ENCODE measurements at places on chromosomes 13 and 19.

GRCh38 chr13:33006134-33006533, 10.1 kb upstream of the KL start:
- no peak for DNase-seq
- no peak overlapping the region for H3K27ac ChIP-seq
- H3K4me1 ChIP-seq = no peaks in the 10 kb centered on the region
- no peaks in the 10 kb centered on the region for H3K36me3 ChIP-seq
- H3K27me3 ChIP-seq = no peaks in the 10 kb centered on the region
- H3K4me3 ChIP-seq = no peak overlapping the region

- DNase-seq = no peak
- no peaks in the 10 kb centered on the region for H3K27me3 ChIP-seq
- H3K36me3 ChIP-seq = no peaks in the 10 kb centered on the region
- no peak overlapping the region for H3K4me3 ChIP-seq
- H3K27ac ChIP-seq = peak overlapping the region; percentile 18
- H3K4me1 ChIP-seq = peaks cover 42% of the 10 kb centered on the region
Observed at GRCh38 chr13:110027470-110028240, 241.3 kb upstream of the IRS2 start.

DNA sequence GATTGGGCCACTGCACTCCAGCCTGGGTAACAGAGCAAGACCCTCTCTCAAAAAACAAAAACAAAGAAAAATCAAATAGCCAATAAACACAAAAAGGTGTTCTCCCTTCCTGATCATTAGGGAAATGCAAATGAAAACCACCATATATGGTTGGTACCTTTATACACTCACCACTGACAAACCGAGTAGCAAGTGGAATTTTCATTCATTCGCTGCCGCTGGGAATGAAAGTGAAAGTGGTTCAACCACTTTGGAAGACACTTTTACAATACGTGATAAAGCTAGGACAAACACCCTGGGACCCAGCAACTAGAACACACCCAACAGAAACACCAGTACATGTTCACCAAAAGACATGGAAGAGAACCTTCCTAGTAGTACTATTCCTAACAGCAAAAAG, 21.0 kb downstream of the GRIK5 start:
- no peak overlapping the region for H3K4me3 ChIP-seq
- peaks cover 16% of the 10 kb centered on the region for H3K36me3 ChIP-seq
- H3K27me3 ChIP-seq = no peaks in the 10 kb centered on the region
- DNase-seq = no peak

DNA sequence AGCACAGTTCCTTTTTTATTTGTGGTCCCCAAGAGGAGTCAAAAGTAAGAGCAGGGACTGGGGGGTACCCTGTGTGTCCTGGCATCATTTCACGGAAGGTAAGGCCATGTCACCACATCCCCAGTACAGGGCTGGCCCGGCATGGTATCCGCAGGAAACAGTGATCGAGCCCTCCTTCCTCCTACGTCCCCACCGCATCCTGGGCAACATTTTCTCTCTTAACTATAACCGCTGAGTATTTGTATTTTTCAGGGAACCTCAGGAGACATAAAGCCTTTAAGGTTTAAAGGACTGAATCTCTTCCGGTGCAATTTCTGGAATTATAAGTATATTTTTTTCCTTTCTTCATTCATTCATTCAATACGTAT, 13.6 kb upstream of the LATS2 start:
- peak overlapping the region; percentile 70 for H3K27ac ChIP-seq
- H3K27me3 ChIP-seq = no peaks in the 10 kb centered on the region
- no peaks in the 10 kb centered on the region for H3K36me3 ChIP-seq
- no peak for DNase-seq
- H3K4me1 ChIP-seq = peaks cover 16% of the 10 kb centered on the region

- no peak for DNase-seq
- H3K4me1 ChIP-seq = peaks cover 8% of the 10 kb centered on the region
- no peaks in the 10 kb centered on the region for H3K36me3 ChIP-seq
- no peak overlapping the region for H3K4me3 ChIP-seq
Observed at GRCh38 chr19:35219008-35219407, 9.5 kb downstream of the FAM187B start.

DNA sequence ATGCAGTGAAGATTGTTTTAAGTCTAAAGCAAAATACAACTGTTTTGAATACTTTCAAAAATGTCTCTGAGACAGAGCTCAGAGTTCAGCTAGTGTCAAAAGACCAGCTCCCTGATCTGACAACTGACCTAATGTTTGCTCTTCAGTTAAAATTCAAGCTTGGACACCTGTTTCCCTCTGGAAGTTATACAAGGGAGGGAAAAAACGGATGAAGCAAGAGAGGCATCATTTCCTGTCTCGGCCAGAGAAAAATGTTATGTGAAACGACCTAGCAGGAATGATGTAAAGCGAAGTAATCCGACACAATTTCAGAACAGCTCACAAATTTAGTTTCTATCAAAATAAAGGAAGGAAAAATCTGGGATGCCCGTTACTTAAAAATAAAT, 59.4 kb downstream of the ZAR1L start:
- H3K27me3 ChIP-seq = no peaks in the 10 kb centered on the region
- H3K27ac ChIP-seq = peak overlapping the region; percentile 82
- H3K4me1 ChIP-seq = peaks cover 4% of the 10 kb centered on the region
- peak overlapping the region; percentile 75 for H3K4me3 ChIP-seq
- no peak for DNase-seq
- H3K36me3 ChIP-seq = no peaks in the 10 kb centered on the region

DNA sequence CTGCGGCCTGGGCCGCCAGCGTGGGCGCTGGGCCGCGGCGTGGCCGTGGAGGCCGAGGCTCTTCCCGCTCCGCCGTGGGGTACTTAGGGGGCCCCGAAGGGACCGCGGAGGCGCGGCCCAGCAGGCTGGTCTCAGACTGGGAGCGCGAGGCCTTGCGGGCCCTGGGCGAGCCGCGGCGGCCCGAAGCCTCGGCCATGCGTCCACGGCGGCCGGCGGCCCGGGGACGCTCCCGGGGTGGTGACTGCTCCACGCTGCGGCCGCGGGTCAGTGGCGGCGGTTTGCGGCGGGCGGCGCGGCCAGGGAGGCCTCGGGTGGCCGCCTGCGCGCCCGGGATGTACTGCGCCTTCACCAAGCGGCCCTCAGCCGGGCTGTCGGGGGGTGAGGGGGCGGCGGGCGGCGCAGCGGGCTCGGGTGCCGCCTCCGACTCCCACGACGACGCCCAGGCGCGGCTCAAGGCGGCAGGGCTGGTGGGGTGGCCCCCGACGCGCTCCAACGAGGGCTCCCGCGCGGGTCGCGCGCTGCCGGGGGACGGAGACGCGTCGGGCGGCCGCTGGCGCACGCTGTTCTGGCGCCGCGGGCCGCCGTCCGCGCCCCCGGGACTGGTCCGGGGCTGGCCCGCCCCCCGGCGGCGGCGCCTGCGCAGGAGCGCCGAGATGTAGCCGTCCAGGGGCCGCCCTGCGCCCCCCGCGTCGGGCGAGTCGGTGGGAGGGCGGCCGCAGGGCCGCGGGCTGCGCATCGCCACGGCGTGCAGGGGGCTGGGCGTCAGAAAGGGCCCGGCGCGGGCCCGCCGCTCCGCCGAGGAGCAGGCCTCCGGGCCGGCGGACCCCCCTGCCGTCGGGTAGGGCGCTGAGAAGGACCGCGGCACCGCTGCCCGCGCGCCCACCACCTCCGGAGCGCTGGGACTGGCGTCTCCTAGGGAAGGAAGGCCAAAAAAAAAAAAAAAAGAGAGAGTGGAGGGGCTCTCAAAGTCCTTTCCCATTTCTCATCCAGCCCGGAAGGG, 11.7 kb downstream of the DACT3 start:
- H3K27me3 ChIP-seq = no peaks in the 10 kb centered on the region
- H3K36me3 ChIP-seq = peaks cover 20% of the 10 kb centered on the region
- DNase-seq = no peak
- H3K4me1 ChIP-seq = peaks cover 24% of the 10 kb centered on the region
- no peak overlapping the region for H3K4me3 ChIP-seq
- H3K27ac ChIP-seq = peak overlapping the region; percentile 79

DNA sequence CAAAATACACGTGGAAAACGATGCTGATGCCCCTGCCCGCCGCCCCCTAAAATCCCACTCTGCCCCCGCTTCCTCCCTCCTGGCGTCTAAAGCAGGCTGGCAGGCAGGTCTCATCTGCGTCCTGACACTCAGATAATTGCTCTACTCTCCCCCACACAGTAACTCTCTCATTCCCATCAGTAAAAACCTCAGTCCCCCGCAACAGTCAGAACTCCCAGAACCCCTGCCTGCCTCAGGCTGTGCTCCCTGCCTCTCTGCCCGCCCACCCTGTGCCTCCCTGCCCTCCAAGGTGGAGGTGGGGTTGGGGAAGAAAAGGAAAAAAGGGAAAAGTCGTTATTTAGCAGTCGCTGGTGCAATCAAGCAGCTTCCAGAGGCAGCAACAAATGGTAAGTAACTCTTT, 473.7 kb downstream of the EFNB2 start:
- H3K27me3 ChIP-seq = no peaks in the 10 kb centered on the region
- H3K4me3 ChIP-seq = no peak overlapping the region

GRCh38 chr13:69935043-69935442, 172.6 kb upstream of the ATXN8OS start:
- H3K36me3 ChIP-seq = no peaks in the 10 kb centered on the region
- DNase-seq = no peak
- no peaks in the 10 kb centered on the region for H3K4me1 ChIP-seq
- H3K4me3 ChIP-seq = no peak overlapping the region
- H3K27me3 ChIP-seq = no peaks in the 10 kb centered on the region
